Bronchial smooth muscle cell (primary cell): ENCODE measurements at places on chromosomes 2 and 18. TPM values are rescaled to one million over a fixed set of nuclear protein-coding genes. Genes with fewer than 3 reads are reported as not detected.

FSHR gene
- total RNA-seq, result under 0.01 TPM in 1 of 2 replicates, not detected in the other

XDH gene
- 0.16 and 0.17 TPM in 2 replicates for total RNA-seq

DOCK10 gene
- total RNA-seq, result 15.1 and 29.5 TPM in 2 replicates

RTN4 gene
- 139 and 149 TPM in 2 replicates for total RNA-seq

INHBB gene
- not detected in 2 replicates for total RNA-seq

UBXN4 gene
- 47.8 and 61.6 TPM in 2 replicates for total RNA-seq

C1GALT1C1L gene
- total RNA-seq, result 0.34 and 0.79 TPM in 2 replicates

FHOD3 gene
- total RNA-seq, result 4.3 and 12.9 TPM in 2 replicates

POTEI gene
- under 0.01 TPM in 1 of 2 replicates, not detected in the other for total RNA-seq

SLC9A4 gene
- total RNA-seq, result not detected in 2 replicates

CFAP210 gene
- total RNA-seq, result 0.17 TPM in 1 of 2 replicates, not detected in the other

ATF2 gene
- total RNA-seq, result 31.2 and 40.4 TPM in 2 replicates

PSMA8 gene
- total RNA-seq, result not detected in 2 replicates

HAAO gene
- total RNA-seq, result 1.6 and 12.2 TPM in 2 replicates

FASTKD2 gene
- total RNA-seq, result 32.2 and 36.3 TPM in 2 replicates

PARD6G gene
- total RNA-seq, result 1.6 and 2.0 TPM in 2 replicates

SERPINB10 gene
- total RNA-seq, result not detected in 2 replicates

POTEJ gene
- not detected in 2 replicates for total RNA-seq

LCT gene
- total RNA-seq, result under 0.01 and 0.09 TPM in 2 replicates

PARD3B gene
- 6.6 and 17.0 TPM in 2 replicates for total RNA-seq

AKAIN1 gene
- total RNA-seq, result not detected in 2 replicates

ACSL3 gene
- 63.5 and 106 TPM in 2 replicates for total RNA-seq

SNORC gene
- 0.52 and 0.79 TPM in 2 replicates for total RNA-seq

SPC25 gene
- 1.1 and 1.4 TPM in 2 replicates for total RNA-seq

IDH1 gene
- 200 and 249 TPM in 2 replicates for total RNA-seq

TUBA4B gene
- under 0.01 TPM in 1 of 2 replicates, not detected in the other for total RNA-seq

MARCO gene
- total RNA-seq, result not detected in 2 replicates

DNAJC5G gene
- total RNA-seq, result not detected in 2 replicates

LYG1 gene
- total RNA-seq, result 0.16 and 0.34 TPM in 2 replicates

REG3G gene
- total RNA-seq, result not detected in 2 replicates

IL1F10 gene
- total RNA-seq, result not detected in 2 replicates

BOD1L2 gene
- not detected in 2 replicates for total RNA-seq

NMUR1 gene
- total RNA-seq, result 0.09 TPM in 1 of 2 replicates, not detected in the other

ARL4C gene
- 17.4 and 36.7 TPM in 2 replicates for total RNA-seq

ACADL gene
- under 0.01 and 0.26 TPM in 2 replicates for total RNA-seq

SLC8A1 gene
- 35.1 and 82.7 TPM in 2 replicates for total RNA-seq

IMPA2 gene
- 5.5 and 6.5 TPM in 2 replicates for total RNA-seq

CCDC85A gene
- 0.32 TPM in 1 of 2 replicates, not detected in the other for total RNA-seq

NRP2 gene
- 21.3 and 41.9 TPM in 2 replicates for total RNA-seq

APCDD1 gene
- total RNA-seq, result not detected in 2 replicates

SLC35F5 gene
- total RNA-seq, result 103 and 124 TPM in 2 replicates

MC2R gene
- not detected in 2 replicates for total RNA-seq

SERPINB3 gene
- 0.09 TPM in 1 of 2 replicates, not detected in the other for total RNA-seq

CTAGE1 gene
- total RNA-seq, result not detected in 2 replicates

ATP6V1B1 gene
- total RNA-seq, result 0.79 and 1.3 TPM in 2 replicates

PTH2R gene
- under 0.01 TPM in 1 of 2 replicates, not detected in the other for total RNA-seq

HOXD12 gene
- not detected in 2 replicates for total RNA-seq

BUB1 gene
- 5.8 and 22.1 TPM in 2 replicates for total RNA-seq

CABYR gene
- 4.7 and 5.0 TPM in 2 replicates for total RNA-seq

CGREF1 gene
- 0.69 and 0.79 TPM in 2 replicates for total RNA-seq

NLRC4 gene
- total RNA-seq, result not detected in 2 replicates

ESPNL gene
- 0.60 and 2.7 TPM in 2 replicates for total RNA-seq

CFC1 gene
- not detected in 2 replicates for total RNA-seq

WNT6 gene
- total RNA-seq, result not detected in 2 replicates
